ENCODE measurements at places on chromosomes 6 and 20. TPM values are rescaled to one million over a fixed set of nuclear protein-coding genes. Genes with fewer than 3 reads are reported as not detected.

DNA sequence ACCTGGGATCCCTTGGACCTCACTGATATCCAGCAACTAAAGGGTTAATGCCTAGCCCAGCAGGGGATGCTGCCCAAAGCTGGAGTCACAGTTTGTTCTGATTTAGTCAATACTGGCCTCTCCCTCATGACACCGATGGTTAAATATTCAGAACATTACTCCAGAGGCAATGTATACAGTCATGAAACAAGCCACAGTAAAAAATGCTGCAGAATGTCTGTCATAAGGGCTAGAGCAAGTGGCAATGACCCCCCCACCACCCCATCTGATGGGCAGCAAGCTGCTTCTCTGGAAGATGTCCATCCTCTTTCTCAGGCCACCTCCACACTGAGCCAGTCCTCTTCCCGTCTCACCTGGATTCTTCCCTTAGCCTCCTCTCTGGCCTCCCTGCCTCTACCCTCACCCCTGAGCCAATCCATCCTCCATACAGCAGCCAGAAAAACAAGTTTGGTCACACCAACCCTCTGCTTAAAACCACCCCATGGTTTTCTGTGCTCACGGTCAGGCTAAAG lies 99.0 kb upstream of the KCNG1 start:
- no peak for DNase-seq

- DNase-seq, result no peak
Observed at GRCh38 chr20:24289737-24290481, 179.5 kb upstream of the SYNDIG1 start.

- DNase-seq, result no peak
Observed at GRCh38 chr6:39907871-39908575, 26.2 kb downstream of the MOCS1 start.

DNA sequence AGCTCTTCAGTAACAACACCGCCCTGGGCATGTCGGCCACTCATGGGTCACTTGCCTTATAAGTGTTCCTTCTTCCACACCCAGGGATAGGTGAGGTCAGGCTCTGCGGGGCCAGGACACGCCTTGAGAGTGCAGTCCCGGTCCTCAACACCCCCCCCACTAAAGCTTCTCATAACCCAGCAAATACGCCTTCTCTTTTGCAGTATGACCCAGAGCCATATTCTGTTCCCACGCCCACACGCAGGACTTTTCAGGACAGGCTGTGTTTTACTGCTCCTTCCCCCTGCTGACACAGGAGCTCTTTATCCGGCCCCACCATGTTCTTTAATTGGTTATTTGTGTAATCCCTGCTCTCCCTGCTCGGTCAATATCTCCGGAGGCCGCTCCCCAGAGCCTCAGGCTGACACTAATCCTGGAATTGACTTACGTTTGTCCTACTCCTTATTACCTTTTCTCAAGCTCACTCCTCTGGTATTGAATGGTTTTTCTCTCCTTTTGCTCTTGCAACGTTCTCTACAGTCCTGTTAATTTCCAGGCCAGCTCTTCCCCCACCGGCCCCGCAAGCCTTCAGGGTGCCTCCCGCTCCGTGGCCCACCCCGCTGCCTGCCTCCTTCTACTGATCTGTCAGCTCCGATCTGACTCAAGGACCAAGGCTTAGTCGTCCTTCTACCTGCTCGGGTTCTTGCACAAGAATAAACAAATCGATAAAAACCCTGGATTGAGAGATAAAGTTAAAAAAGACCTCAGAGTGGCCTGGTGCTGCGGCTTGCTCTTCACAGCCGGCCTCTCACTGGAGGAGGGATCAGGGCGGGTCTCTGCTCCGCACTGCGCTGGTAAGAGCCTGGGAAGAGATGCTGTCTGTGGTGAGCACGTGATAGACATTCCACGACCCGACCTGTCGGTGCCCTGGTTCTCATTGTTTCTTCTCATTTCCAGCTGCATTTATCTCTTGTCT lies 357.5 kb downstream of the ZFAND3 start:
- no peak for DNase-seq

- DNase-seq, result no peak
Observed at GRCh38 chr6:15620611-15621010, 42.2 kb downstream of the DTNBP1 start.

DNA sequence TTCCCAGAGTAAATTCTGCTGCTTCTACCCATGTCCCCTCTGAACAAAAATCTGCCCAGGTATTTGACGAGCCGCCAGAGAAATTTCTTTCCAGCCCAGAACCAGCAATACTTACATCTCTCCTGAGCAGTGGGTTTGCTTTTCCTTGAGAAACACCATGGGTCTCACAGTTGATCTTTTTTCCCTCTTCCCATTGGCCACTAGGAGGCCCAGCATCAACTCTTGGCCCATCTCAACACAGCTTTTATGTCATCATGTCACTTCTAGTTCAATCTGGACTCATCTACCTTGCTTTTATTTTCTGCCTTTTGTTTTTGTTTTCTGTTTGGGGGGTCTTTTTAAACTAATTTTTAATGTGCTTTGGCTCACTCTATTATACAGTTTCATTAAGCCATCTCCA lies 18.8 kb downstream of the MAFB start:
- no peak for DNase-seq

The SNAP91 gene
- total RNA-seq, result not detected
